ENCODE measurements at places on chromosomes 2 and 18.

GRCh38 chr2:35973132-35973736, 382.3 kb upstream of the CRIM1 start:
- DNase-seq = no peak

DNA sequence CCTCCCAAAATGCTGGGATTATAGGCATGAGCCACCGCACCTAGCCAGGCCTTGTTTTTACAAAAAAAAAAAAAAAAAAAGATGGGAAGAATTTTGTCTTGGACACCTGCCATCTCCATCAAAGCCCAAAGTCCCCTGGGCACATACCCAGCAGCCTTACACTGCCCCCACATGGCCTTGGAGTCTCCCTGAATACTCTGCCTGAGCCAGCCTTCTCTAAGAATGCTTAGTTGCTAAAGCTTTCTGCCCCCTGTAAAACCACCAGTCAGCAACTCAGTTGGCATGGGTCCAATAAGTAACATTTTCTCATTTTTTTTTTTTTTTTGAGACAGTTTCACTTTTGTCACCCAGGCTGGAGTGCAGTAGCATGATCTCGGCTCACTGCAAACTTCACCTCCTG, 40.6 kb downstream of the SPC25 start:
- no peak for DNase-seq

- DNase-seq = no peak
Observed at GRCh38 chr2:56502616-56503015, 318.8 kb downstream of the CCDC85A start.

DNA sequence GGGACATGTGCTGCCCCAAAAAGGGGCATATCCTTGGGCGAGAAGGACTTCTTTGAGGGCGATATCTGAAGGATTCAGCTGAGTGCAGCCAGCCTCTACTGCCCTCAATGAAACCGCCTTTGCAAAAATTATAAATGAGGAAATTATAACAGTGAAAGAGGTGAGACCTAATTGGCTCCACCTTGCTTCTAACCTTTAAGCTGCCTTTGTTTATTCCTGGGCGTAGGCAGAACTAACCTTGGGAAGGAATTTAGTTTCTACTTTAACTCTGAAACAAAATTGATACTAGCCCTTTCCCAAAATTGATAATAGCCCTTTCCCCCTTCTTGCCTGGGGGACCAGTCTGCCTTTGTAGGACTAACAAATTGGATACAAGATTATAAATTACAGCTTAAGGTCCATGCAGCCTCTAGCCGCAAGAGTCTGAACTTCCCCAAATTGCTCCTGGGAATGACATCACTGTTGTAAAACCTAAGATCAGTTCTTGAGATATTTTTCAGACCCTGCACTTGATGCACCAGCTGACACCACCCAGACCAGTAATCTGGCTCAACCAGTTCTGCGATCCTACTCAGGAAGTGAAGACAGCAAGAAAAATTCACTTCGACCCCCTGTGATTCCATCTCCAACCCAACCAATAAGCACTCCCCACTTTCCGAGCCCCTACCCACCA, 36.0 kb upstream of the ASAP2 start:
- no peak for DNase-seq

DNA sequence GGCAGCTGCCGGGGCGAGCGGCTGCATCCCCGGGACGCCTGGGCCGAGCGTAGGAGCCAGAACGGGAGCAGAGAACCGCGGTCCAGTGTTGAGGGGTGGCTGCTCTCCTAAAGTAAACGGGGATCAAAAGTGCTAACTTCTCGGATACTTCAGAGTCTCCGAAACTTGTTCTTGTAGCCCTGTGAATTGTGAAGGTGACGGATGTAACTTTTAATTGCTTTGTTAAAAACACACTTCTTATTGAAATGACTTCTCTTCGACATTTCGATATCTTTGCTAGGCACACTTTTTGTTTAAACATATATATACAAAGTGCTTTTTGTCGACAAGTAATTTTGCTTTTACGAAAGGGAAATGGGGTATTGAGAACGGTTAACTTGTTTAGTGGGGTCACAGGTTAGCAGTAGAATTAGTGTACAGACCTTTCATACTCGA, 540 bp downstream of the ATP9B start:
- DNase-seq = no peak

GRCh38 chr2:127076924-127077323, 30.0 kb downstream of the BIN1 start:
- DNase-seq = no peak

DNA sequence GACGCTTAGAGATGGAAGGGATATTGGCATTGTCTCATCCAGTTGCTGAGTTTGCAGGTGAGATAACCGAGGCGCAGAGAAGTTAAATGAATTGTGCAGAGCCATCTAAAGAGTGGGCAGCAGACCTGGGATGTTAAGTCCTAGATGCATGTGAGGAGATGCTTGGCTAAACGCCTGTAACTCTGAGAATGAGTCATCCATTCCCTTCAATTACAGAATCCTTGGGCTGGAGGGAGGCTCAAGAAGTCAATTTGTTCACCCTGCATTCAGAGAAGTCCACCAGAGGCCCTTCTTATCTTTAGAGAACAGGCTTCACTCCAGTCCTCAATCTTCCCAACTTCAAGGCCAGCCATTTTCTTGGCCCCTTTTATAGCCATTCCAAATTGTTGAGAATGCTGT, 1.6 kb downstream of the EHD3 start:
- DNase-seq = no peak

GRCh38 chr2:193883820-193884219, 1689.1 kb upstream of the TMEFF2 start:
- no peak for DNase-seq
